ENCODE measurements at places on chromosomes 11 and 22.

GRCh38 chr22:42613872-42614301 lies 796 bp downstream of the POLDIP3 start:
- DNase-seq: no peak

GRCh38 chr11:14547440-14547839 lies 27.3 kb upstream of the PSMA1 start:
- DNase-seq: no peak

- DNase-seq: no peak
Measured at GRCh38 chr11:15390857-15391256, 276.1 kb downstream of the INSC start.

GRCh38 chr22:33114565-33114964 lies 56.4 kb upstream of the SYN3 start:
- no peak for DNase-seq

- DNase-seq: no peak
Measured at GRCh38 chr11:104866815-104867214, 31.4 kb downstream of the CASP12 start.

- no peak for DNase-seq
Measured at GRCh38 chr11:133867456-133867855, 22.1 kb upstream of the SPATA19 start.

- no peak for DNase-seq
Measured at GRCh38 chr11:22730319-22730718, 63.9 kb downstream of the GAS2 start.

DNA sequence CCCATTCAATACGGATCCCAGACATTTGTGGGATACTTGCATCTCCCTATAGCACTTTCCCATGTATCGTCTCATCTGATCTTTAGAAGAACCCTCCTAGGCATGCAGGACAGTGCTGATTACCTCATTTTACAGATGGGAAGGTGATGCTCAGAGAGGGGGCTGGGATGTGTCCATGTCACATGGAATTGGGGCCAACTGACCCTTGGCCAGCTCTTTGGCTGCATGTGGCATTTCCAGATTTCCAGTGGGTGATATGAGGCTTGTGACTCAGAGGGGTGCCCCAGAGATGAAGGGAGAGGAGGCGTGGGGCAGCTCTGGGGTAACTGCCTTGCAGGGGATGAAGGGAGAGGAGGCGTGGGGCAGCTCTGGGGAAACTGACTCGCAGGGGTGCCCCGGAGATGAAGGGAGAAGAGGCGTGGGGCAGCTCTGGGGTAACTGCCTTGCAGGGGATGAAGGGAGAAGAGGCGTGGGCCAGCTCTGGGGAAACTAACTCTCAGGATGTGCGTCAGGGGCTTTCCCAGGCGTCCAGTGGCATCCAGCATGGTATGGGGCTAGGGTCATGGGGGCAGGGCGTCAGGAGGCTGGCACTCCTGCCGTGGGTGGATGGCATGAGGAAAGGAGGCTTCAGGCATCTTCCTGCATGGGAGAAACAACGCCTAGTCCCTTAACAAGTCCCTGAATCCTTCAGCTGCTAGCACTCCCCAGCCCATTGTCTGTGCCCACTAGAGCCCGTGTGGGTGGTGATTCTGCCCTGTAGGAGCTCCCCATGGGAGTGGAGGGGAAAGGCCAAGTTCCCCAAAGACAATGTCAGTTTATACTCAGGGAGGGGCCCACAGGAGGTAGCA lies 11.9 kb upstream of the CERK start:
- no peak for DNase-seq

DNA sequence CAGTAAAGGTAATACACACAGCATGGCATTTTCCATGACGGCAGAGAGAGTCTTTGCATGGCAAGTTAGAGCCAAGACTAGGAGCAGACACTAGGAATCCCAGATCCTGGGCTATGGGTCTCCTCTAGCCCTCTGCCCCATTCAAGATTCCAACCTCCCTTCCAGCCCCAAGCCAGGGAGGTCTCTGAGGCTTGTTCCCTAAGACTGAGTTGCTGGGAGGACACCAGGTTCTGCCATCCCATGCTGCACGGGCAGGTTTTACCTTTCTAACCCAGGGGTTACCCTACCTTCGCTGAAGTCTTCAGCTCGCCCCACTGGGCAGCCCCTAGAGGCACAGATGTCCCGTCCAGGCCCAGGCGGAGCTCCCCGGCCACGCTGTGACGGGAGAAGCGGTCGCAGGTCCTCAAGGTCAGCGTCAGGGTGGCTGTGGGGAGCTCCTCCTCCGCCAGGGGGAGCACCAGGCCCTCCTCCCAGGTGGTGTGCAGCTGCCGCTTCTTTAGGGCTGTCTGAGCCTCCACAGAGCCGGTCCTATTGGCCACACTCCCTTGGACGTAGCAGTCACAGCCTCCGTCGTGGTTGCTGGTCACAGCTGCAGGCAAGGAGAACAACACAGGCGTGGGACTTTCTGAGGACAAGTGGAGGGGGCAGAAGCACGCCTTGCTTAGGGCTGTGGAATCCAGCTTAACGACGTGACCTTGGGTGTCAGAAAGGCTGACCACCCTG lies 33.8 kb downstream of the SYT13 start:
- DNase-seq: peak; percentile 94

- no peak for DNase-seq
Measured at GRCh38 chr11:121467471-121467870, 14.7 kb upstream of the SORL1-AS1 start.

DNA sequence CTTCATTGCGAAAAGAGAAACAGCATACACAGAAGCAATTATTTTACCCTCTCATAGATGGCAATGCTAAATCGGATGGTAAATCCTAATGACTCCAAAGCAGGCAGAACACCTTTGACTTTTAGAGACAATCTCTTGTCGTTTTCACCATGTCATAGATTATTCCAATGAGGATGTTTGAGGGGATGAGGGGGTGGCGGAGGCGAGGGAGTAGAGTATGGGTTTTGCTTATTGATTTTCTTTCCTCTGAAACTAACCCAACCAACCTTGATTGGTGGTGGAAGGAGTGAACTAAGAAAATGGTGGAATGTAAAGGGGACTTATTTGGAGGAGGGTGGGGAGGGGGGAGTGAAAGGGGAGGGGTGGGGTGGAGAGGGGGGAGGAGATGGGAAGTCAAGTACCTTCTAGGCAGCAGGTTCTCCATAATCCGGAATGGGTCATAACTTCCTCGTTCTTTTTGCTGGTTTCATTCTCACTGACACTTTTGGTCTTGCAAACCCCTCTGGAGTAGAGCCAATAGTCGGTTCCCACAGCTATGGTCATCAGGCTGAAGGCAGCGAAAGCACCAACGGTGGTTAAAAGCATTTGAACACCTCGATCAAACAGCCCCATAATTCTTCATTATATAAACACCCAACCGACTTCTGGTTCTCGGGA lies 1.5 kb downstream of the CACNG2 start:
- DNase-seq: no peak
